Dermis microvascular lymphatic vessel endothelial cell (primary cell): ENCODE measurements at places on chromosomes 4 and X. TPM values are rescaled to one million over a fixed set of nuclear protein-coding genes. Genes with fewer than 3 reads are reported as not detected.

GRCh38 chr4:6909970-6910339, 329 bp downstream of the TBC1D14 start:
- no peak for DNase-seq

DNA sequence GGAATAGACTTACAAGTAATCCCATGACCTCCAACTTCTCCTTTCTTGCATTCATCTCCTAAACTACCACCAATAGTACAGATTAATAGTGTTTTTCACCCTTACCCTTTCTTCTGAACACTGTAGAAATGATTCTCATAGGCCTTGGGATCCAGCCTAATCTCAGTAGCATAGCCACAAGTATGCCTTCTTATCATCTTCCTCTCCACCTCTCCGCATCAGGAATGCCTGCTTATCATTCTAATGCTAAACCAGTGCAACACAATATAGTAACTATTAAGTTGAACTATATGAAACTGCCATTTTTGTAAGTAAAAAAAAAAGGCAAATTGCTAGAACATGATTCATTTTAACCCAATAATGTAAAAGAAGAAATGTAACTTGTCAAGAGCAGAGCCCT, 79.5 kb upstream of the IL2 start:
- no peak for DNase-seq

The CDX4 gene
- not detected in 2 replicates for total RNA-seq

The SH3TC1 gene
- total RNA-seq = 82.8 and 147 TPM in 2 replicates

DNA sequence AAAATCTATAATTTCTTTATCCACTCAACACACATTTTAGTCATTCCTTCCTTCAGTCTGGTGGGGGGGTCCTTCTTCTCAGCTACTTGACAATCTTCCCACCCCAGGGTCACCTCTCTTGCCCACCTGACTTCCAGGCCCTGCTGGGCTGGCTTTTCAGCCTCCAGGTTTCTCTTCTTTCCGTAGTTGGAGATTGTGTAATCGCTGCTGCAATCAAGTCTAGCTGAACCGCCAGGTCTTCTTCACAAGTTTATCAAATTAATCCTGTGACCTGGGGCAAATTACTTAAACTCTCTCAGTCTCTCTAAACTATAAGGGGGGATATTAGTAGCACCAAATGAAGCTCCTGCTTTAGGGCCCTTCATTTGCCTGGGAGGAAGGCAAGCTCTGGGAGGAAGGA, 102.9 kb upstream of the TNIP3 start:
- DNase-seq = no peak

DNA sequence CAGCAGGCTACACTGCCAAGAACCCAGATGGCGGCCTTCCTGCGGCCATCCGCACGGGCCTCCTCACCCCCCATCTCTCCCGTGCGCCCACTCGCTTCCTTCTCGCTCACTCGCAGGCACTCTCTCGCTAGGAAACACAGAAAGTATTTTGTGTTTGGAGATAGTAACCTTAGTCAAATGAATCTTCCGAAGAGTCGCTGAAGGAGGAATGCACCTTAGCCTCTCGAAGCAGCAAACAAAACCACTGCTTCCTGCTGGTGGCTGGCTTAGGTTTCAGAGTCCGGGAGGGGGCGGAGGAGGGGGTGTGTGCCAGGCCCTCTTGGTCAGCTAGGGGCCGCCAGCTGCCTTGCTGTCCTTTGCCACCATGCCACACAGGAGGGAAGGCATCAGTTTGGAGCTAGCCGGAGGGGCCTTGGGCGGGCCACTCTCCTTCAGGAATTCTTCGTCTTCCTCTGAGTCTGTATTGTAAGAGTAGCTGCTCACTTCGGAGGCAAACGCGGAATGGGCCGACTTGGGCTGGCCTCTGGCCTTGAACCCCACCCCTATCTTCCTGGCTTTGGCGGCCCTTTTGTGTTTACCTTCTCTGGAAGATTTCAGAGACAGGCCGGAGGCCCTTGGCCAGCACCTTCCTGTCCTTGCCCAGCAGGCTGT, 73.2 kb upstream of the UCP1 start:
- DNase-seq = no peak

- DNase-seq = no peak
These were observed 34.2 kb upstream of the MAGEA8 start for GRCh38 chrX:149846789-149847188.

- DNase-seq = peak; percentile 52
These were observed 21.1 kb upstream of the SORBS2 start for GRCh38 chr4:185833055-185833598.

DNA sequence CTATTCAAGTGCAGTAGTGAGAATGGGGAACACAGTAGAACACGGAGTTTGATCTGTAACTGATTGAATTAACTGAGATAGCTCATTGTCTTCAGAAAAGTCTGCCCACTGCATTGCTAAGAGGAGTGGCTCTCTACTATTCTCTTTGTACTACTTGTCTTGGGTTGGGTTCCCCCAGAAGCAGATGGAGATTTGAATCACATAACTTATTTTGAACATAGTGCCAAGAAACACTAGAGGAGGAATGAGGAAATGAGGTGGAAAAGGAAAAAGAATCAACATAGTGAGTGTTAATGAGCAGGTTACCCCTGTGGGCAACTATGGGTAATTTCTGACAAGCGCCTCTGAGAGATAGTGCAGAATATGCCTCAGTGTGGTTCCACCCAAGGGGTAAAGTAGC, 362.7 kb downstream of the STIM2 start:
- DNase-seq = no peak

DNA sequence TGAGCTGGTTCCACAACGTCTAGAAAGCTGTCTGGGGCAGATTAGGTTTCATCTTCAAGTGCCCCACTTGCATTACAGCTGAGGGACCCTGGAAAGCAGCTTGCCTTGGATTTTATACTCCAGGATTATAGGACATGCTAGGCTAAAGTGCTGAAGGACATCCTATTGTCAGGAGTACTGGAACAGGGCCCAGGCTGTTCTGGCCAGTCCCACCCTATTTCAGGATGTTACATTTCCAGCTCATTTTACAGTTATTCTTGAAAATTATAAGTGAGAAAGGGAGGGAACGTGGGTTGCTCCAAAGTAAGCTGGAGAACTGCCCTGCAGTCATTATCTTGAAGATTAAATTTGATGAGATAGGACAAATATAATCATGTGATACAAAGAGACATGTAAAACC, 71.0 kb upstream of the UGT8 start:
- DNase-seq = no peak

The HS3ST1 gene
- total RNA-seq = 0.77 and 3.3 TPM in 2 replicates

GRCh38 chr4:153651587-153651986, 32.5 kb upstream of the TLR2 start:
- no peak for DNase-seq

The SYP gene
- 0.13 TPM in 2 replicates for total RNA-seq

The TCEAL6 gene
- not detected in 2 replicates for total RNA-seq

- no peak for DNase-seq
These were observed 232.5 kb upstream of the INTU start for GRCh38 chr4:127400276-127400675.

The CYSLTR1 gene
- total RNA-seq = under 0.01 TPM in 2 replicates

The TMPRSS11D gene
- under 0.01 and 0.13 TPM in 2 replicates for total RNA-seq

The RHOH gene
- total RNA-seq = under 0.01 TPM in 1 of 2 replicates, not detected in the other

The BBS7 gene
- 7.8 and 11.7 TPM in 2 replicates for total RNA-seq

The COX7B2 gene
- total RNA-seq = not detected in 2 replicates

DNA sequence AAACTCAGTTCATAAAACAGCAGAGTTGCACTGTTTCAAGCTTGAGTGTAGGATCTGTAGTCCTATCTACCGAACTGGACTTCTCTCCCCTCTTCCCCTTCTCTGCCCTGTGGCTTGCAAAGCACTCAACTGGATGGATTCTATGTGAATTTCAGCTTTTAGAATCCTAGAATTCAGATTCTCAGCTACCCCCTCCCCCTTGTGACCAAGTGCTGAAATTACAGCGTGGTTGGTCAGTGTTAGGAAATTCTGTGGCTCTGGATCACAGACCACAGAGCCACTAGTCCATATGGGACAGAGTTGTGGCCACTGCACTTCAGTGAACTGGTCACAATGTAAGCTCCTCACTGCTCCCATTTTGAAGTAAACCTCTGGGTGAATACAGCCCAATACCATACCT, 64.6 kb upstream of the TRPC5 start:
- DNase-seq = no peak

DNA sequence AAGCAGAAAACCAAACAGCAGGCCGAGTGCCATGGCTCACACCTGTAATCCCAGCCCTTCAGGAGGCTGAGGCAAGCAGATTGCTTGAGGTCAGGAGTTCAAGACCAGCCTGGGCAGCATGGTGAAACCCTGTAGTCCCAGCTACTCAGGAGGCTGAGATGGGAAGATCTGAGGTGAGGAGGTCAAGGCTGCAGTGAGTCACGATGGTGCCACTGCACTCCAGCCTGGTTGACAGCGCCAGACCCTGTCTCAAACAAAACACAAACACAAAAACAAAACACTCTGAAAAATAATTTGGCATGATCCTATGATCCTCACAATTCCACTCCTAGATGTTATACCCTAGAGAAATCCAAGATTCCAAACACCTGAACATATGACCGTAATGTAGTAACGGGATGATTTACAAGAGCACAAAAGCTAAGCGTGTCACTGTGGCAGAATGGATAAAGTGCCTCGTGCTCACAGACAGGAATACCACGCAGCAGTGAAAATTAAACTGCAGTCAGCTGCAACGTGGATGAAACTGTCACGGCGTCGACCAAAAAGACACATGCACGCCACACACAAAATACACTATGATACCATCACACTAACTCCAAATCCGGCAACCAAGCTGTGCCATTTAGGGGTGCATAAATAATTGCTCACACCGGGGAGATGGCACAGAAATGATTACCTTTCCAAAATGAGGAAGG, 1.7 kb downstream of the NELFA start:
- DNase-seq = no peak

DNA sequence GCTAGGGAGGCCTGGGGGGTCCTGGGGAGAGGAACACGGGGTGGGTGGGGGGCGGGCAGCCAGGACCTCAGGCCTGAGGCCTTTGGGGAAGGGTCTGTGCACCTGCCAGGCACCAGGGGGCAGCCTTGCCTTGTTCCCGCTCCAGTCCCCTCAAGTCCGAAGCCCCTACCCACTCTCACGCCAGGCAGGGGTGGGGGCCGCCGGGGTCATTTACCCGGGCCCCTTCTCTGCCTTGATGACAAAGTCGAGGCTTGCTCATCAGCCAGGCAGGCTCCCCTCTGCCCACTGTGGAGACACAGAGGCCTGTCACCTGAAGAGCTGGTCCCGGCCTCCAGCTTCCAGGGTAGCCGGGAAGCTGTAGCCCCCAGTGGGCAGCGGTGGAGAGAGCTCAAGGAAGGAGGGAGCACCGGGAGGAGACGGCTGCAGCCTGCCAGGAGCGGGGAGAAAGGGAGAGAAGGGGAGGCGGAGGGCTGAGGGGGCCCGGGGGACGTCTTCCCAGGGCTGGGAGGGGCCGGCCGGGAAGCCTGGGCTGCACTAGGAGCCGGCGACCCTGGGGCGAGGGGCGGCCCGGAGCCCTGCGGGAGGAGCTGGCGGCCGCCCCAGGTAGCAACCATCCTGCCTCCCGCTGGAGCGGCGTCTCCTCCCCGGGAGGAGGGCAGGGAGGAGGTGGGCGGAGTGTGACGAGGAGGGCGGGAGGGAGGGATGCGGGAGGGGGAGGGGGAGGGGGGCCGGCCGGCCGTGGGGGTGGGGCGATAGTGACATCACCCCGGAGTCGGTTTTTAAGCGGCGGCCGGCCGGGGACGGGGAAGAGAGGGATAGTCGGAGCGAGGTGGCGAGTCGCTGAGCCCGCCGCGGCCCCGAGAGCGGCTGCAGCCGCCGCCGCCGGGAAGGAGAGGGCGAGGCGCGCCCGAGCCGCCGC, at the start of gene SLC6A8:
SLC6A8 (plus strand) TSS at position 806 of the 919 bp plus-strand sequence. CDS start 649 bp downstream, outside the sequence.
- DNase-seq = peak; percentile 57

The TMEM128 gene
- total RNA-seq = 15.0 and 16.4 TPM in 2 replicates

- no peak for DNase-seq
These were observed 293.4 kb upstream of the TENM3 start for GRCh38 chr4:181949704-181950312.

DNA sequence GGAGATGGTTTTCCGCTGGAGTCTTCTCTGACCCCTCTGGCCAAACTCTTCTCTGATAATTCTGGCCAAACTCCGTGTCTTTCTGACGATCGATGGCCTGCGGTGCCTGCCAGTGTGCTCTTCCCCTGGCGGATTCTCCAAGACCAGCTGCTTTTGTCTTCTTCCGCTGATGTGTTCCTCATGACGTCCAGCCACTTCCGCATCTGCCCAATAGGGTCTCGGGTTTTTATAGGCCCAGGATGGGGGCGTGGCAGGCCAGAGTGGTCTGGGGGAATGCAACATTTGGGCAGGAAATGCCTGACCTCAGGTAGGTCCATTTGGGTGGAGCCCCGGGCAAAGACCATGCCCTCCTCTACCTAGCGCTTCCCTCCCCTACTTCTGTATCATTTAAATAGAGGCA, 1542.1 kb downstream of the STIM2 start:
- DNase-seq = no peak

The MYL5 gene
- 11.2 and 16.7 TPM in 2 replicates for total RNA-seq

DNA sequence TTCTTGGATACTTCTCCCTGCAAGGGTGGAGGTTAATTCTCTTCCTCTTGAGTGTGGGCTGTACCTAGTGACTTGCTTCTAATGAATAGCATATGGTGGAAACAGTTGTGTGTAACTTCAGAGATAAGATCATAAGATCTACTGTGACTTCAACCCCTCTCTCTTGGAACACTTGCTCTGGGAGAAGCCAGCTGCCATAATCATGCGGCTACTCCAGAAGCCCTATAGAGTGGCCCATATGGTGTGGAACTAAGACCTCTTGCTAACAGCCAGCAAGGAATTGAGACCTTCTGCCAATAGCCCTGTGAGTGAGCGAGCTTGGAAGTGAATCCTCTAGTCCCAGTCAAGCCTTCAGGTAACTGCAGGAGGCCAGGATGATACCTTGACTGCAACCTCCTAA, 81.1 kb downstream of the RBMX2 start:
- no peak for DNase-seq
